Peyer's patch (tissue), 4 donors: ENCODE measurements at places on chromosomes 7 and 10.

- no peak for DNase-seq
These were observed 1074.7 kb downstream of the SORCS1 start for GRCh38 chr10:106089855-106090254.

GRCh38 chr10:125451319-125451718 lies 231.6 kb downstream of the TEX36 start:
- no peak for DNase-seq

DNA sequence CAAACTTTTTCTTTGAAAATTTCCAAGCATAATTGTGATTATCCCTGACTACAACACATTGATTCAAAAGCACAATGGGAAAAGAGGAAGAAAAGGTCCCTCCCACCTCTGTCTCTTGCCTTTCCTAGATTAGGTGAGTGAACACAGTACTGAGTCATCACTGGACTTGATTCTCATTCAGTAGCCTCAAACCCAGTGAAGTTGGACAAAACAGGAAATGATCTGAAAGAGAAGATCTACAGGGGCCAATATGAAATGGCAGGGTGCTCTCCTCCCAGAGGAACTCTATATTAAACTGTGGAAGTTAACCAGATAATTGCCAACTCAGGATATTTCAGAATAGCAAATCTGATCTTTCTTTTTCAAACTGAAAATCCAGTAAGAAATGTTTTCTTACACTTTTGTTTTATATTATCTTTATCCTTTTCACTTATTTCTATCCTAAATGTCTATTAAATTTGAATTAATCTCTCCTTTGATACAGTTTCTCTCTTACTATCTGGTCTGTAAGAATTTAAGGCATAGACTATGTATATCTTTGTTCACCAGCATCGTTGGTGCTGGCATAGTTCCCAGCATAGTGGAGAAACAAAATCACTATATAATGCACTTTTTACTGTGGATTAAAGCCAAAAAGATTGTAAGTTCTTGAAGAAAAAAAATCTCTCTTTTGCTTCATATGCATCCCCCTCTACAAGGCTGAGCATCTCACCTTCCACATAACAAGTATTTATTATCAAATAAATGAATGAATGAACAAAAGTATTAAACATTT lies 41.4 kb upstream of the IKZF1 start:
- no peak for DNase-seq

DNA sequence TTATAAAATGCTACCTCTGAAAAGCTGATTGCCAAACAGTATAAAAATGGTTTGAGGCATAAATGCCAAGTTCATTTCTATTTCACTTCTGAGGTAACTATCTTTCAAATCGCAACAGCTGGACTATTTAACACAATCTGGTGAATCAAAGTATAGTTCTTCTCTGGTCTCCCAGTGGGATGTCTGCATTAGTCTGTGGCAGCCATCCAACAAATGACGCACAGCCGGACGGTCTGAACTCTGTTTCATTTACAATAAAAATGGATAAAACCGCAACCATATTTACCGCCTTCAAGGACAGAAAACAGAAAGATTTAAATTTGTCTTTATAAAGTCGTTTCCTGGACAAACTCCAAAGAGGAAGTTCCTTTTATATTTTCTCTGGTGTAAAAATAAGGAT lies 41.9 kb downstream of the ENO4 start:
- no peak for DNase-seq

- no peak for DNase-seq
These were observed 87.3 kb downstream of the SDHAF3 start for GRCh38 chr7:97204821-97205220.

- peak; percentile 91 for DNase-seq
These were observed 168.0 kb upstream of the ZNF32 start for GRCh38 chr10:43816351-43817321.

DNA sequence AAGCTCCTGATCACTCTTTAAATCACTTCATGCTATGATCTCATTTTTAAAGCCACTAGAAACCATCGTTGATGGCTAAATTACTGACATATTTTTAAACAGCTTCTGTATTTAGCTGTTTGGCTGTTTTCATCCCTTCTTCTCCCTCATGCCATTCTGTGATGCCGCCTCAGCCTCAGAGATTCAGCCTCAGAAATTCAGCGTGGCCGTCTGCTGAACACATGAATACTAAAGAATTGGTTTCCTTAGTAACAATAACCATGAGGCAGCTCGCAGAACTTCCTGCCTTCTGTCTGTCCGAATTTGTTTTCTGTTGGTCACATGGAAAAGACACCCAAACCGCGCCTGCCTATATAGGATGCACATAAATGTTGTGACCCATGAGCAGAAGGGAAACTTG lies 31.0 kb upstream of the FZD1 start:
- DNase-seq, result no peak

DNA sequence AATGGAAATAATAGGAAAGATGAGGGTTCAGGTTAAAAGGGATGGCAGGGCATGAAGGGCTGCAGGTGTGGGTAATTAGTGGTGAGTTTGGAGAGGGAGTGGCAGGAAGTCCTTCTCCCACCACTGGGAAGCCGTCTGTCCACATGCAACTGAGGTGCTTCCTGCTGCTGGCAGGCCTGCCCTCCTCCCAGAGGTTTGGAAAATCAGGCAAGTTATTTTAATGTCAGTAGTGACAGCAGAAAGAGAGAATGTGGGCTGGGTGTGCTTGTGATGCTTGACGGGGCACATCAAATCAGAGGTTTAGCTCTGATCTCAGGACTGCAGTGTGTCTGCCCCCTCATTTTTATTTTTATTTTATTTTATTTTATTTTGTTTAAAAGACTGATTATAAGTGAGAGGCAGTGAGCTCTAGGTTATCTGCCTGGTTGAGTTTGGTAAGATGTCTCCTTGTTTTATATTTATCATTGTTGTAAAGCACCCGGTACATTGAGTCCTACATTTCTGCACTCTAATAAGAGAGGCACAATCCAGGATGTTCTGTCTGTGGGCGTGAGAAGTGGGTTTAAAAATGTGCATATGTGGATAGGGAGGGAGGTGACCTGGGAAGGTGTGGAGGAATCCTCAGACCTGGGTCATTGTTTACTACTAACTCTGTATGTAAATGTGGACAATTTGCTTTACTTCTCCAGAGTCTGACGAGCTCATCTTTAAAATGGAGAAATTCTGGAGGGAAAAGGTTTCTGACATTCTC lies 504.4 kb downstream of the LRMDA start:
- DNase-seq, result no peak

GRCh38 chr7:47813620-47814260 lies 134.5 kb downstream of the PKD1L1 start:
- no peak for DNase-seq

DNA sequence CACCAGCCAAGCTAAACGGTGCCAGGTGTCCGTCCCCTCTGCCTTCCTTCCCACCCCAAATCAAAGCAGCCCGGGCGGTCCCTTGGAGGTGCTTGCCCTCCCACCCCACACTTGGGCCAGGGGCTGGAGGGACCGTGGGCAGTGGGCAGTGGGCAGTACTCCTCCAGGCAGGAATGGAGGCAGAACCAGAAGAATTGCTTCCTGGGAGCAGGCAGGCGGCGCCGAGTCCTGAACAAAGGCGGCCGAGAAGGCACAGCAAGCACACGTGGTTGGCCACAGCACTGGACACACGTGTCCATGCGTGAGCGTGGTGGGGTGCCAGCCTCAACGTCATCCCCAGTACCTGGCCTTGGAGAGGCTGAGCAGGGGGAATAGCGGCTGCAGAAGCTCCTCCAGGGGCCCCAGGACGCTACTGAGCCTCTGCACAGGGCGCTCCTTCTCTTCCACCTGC lies 48.4 kb upstream of the NKX6-2 start:
- peak; percentile 26 for DNase-seq

- DNase-seq, result peak; percentile 51
These were observed 162.2 kb downstream of the SH3PXD2A start for GRCh38 chr10:103692952-103693811.

- no peak for DNase-seq
These were observed 9.7 kb upstream of the OR13A1 start for GRCh38 chr10:45325116-45325515.

DNA sequence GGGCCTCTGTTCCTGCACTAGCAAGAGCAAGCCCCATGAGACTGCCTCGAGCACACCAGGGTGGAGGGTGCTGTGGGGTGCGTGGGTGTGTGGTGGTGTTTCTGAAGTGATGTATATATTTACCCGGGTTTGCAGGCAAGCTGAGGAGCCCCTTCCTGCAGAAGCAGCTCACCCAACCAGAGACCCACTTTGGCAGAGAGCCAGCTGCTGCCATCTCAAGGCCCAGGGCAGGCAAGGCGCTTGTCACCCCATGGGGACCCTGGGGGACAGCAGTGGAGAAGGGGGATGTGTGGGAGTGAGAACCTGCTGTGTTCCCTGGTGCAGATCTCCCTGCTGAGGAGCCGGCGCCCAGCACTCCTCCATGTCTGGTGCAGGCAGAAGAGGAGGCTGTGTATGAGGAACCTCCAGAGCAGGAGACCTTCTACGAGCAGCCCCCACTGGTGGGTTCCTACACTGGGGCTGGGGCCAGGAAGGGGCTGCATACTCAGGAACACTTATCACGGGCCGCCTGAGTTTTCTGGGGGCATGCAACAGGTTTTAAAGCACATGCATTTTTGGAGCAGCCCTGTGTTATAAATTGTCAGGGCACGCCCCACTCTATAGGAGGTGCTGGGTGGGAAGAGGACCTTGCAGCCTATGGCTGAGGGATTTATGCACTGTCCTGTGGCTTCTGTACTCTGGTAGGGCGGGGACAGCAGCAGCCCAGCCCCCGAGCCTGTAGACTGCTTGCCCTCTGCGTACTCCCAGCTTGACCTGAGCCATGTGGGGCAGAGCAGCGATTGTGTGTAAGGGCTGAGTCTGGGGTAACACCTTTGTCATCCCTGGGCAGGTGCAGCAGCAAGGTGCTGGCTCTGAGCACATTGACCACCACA lies 5.9 kb downstream of the PGAM2 start:
- DNase-seq, result peak; percentile 81

GRCh38 chr7:50068026-50068425 lies 25.0 kb downstream of the ZPBP start:
- peak; percentile 54 for DNase-seq

DNA sequence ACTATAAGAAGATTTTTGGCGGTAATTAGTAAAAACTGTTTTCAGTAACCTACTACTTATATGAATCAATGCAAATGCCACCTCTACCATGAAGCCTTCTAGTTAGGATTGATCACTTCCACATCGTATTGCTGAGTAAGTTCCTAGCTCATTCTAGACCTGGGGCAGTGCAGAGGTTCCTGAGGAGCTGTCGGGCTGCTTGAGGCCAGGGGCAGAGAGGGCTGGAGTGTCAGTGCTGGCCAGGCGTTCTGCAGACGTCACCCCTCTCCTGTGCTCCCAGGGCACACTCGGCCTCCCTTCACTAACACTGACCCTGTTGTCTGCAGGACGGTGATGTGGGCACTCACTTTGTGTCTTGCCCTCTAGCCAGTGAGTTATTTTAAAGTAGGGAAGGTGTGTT lies 275.7 kb downstream of the CELF2 start:
- DNase-seq, result no peak

GRCh38 chr10:4541292-4541691 lies 284.7 kb upstream of the AKR1E2 start:
- no peak for DNase-seq

DNA sequence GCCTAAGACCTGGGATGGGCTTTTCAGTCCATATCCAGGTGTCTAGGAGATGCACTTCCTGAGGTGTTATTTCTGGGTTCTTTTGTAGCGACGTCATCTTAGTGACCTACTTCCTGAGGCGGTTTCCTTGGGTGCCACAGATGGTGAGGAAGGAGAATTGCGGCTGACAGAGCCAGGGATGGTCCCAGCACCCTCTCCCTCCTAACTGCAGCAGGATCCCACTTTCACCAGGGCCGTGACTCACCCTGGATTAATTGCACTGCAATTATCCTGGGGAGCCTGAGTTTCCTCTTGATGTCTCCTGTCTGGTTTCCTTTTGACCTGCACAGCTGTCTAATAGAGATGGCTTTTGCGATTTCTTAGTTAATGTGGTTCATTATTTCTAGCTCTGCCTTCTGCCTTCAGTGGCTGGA lies 271.7 kb downstream of the TCF7L2 start:
- DNase-seq, result no peak

DNA sequence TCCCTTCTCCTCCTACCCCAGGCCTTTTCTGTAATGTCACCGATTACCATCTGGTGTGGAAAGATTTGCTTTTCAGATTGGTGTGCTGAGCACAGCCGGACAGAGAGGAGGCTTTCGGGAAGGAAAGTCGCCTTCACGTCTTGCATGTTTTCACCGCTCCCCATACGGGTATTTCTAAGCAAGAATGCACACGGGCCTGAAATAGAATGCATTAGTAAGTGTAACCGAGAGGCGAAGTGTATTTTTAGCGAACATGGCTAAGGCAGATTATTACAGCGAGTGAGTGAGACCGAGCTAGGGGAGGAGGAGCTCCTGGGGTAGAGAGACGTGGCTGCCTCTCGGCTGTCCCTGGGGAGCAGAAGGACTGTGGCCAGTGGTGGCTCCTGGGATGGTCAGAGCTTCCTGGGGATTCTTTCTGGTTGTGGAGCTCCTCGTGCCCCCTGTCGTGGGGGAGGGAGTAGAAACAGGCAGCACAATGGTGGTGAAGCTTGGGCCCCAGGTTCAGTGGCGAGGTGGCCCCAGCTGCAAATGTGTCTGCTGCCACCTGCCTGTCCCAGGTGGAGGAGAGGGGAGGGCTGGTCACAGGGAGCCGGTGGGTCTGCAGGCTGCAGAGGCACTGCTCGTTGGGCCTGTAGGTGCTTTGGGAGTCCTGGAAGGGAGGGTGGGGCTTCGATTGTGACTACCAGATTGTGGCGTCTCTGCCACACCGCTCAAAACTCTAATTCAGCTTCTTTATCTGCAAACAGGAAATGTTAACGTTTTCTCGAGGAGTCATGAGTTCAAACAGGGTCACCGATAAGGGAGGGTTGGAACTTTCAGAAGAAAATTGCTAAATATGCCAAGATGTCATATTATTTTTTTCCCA lies 135.8 kb downstream of the CAMK1D start:
- peak; percentile 65 for DNase-seq

DNA sequence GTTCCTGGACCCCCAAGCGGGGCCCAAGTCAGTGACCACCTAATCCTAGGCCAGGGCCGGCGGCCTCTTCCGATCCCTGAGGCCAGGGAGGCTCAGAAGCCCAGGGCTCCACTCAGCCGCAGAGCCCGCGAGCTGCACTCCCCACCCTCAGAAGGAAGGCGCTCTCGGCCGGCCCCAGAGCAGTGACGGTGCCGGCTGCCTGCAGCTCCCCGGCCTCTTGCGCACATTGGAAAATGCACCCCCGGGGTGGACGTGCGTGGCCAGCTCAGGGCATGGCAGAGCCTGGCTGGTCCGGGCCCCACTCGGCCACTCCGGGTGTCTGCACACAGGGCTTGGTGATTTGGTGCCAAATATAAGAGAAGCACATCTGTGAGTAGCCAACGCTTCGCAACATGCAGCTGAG lies 269.1 kb downstream of the PTPRN2 start:
- no peak for DNase-seq

- DNase-seq, result no peak
These were observed 60.2 kb downstream of the ZNF467 start for GRCh38 chr7:149713061-149713730.

GRCh38 chr10:124688386-124688785 lies 55.8 kb downstream of the FAM53B start:
- DNase-seq, result no peak

GRCh38 chr10:85655411-85655810 lies 711.2 kb downstream of the GRID1 start:
- DNase-seq, result no peak
